CD4-positive, alpha-beta T cell treated with Interleukin-17A for 1 hour (primary cell): ENCODE measurements at places on chromosomes 16 and 17.
A peak's percentile ranks its signal among the peaks of the same experiment; 100 is the strongest.

DNA sequence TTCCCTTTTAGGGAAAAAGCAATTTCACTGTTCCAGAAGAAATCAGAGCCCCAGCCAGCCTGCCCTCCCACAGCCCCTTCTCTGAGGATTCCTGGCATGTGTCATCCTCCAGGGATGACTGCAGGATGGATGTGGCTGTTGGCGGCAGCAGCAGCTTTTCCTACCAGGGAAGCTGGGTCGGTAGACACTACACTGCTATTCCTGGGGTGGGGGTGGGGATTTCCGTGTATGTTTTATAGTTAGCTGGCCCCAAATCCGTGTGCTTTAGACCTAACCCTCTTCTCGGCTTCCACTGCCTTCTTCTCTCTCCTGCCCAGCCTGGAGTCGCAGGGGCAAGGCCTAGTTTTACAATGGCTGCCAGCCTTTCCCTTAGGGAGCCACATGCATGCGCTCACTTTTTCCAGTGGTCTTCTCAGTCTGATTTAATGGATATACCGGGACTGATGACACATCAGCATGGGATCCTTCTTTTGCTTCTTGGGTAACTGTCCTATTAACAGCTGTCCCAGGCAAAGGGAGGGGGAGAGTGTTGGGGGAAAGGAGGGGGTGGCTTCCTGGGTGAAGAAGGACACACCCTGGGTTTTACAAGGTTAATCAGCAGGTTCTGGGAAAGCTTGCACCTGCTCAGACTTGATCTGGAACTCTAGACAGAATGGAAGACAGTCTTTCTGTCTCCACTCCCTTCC lies 2.7 kb upstream of the NFE2L1 start:
- DNase-seq: no peak

DNA sequence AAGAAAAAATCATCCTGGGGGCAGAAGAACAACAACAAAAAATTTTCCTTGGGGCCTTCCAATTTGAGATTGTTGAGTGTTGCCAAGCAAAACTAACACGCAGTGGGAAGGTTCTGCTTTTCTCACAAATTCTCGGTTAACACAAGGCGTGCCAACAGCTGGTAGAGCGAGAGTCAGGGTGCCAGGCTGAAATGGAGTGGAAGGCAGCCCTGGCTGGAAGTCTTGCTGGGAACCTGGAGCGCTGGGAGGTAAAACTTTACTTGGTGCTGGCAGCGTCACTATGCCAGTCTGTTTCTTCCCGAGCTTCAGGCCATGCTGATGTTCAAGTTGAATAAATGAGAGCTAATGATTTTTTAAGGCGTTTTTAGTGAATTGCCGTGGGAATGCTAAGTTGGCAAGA lies 189.4 kb downstream of the WWOX start:
- DNase-seq: no peak

- peak; percentile 63 for DNase-seq
Measured at GRCh38 chr16:68062910-68063393, 22.2 kb upstream of the NFATC3 start.

DNA sequence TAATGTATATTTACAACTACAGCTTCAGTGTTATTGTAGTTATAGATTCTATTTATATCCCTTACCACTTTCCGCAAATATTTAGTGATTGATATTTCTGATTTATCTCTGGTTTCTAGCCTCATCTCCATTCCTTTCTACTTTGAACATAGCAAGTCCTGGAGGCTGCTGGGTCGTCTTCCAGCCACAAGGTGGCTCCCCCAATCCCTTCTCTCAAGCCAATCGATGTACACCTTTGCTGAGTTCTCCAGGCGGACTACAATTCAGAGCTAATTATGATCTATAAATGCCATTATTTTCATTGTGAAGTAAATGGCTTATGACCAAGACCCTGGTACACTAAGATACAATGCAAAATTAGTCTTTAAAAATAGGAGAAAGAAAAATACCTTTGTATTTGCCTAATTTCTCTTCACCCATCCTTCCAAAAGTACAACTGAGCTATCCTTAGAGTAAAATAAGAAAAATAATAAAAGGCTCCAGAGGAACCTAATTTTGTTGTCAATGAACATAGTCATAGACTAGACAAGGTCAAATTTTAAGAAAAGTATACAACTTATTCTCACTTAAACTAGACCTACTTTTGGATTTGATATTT lies 122.1 kb downstream of the SKAP1 start:
- DNase-seq: peak; percentile 62

DNA sequence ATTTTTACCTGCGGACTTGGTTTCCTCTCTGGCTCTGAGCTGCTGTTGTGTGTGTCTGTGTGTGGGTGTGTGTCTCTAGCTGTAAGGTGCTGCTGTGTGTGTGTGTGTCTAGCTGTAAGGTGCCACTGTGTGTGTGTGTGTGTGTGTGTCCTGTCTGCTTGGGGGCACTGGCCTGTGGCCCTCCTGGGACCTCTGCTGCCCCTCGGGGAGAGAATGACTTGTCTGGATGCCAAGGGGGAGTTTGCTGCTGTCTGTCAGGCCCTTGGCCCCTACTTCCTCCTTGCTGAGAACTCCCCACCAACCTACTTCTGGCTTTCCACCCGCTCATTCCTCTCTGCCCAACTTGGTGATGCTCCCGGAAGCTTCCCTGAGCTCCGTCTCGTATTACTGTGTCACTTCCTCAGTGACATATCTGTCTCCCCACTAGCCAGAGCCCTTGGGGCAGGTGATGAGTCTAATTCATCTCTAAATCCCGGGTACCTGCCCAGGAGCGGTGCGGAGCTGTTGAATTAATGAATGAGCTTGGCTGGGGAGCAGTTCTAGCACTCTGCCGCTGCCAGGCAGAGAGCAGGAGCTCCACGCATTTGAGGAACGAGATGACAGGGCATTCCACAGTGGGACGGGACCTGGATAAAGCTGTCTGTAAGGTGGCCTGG lies 3.5 kb upstream of the LASP1NB start:
- DNase-seq: no peak

DNA sequence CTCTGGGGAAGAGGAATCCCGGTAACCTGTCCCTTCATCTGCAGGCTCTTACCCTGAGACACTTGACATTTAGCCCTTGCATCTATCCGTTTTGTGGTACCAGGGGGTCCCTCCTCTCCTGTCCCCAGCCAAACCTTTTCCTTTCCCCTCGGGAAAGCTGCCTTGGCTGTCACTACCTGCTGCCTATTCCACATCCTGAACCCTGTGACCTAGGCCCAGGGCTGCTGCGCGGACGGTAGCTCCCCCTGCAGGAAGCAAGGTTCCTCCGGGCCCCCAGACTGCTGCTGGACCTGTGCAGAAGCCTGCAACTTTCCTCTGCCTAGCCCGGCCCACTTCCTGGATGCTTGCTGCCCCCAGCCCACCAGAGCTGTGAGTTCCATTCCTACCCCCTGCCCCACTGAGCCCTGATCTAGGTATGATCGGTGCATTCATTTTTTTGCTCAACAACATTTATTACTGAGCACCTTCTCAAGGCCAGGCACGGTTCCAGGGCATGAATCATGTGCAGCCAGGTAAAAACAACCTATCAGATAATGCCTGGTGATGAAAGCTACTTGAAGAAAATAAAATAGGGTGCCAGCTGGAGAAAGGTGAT lies 10.5 kb upstream of the ALDOA start:
- peak; percentile 61 for DNase-seq

- DNase-seq: no peak
Measured at GRCh38 chr17:30476726-30477082, 504 bp upstream of the GOSR1 start.

- no peak for DNase-seq
Measured at GRCh38 chr17:56985371-56986162, 7.6 kb downstream of the SCPEP1 start.

GRCh38 chr16:57563761-57564160 lies 21.3 kb downstream of the ADGRG5 start:
- DNase-seq: no peak

GRCh38 chr16:18782697-18783429 lies 7.3 kb downstream of the RPS15A start:
- DNase-seq: no peak

DNA sequence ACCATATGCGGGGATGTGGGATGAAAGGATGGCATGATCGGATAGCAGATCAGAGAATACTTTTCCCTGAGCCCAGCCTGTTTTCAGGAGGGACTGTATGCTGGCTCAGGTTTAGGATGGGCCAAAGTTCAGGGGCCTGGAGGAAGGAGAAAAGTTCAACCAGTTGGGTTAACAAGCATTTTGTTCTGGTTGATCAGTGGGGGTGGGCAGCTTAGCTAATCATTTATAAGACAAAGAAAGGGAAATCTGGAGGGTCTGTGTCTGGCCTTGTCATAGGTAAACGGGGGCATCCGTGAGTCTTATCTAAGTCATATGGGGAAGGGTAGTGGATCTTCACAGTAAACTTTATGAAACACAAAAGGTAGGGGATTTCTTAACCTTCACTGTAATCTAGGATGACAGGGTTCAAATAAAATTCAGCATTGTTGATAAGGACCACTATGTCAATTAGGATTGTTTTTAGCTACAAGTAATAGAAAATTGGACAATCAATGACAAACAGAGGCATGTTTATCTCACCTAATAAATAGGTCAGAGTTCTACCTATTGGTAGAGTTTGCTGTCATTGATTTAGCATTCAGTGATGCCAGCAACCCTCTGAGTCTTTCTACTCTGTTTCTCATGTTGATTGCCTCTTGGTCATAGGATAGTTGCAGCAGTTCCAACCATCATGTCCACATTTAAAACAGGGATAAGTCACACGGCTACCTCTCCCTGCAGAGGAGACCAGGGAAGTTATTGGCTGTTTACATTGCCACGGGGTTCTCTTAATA lies 11.4 kb downstream of the PCTP start:
- no peak for DNase-seq

- DNase-seq: no peak
Measured at GRCh38 chr16:73385696-73386095, 337.8 kb upstream of the ZFHX3 start.

DNA sequence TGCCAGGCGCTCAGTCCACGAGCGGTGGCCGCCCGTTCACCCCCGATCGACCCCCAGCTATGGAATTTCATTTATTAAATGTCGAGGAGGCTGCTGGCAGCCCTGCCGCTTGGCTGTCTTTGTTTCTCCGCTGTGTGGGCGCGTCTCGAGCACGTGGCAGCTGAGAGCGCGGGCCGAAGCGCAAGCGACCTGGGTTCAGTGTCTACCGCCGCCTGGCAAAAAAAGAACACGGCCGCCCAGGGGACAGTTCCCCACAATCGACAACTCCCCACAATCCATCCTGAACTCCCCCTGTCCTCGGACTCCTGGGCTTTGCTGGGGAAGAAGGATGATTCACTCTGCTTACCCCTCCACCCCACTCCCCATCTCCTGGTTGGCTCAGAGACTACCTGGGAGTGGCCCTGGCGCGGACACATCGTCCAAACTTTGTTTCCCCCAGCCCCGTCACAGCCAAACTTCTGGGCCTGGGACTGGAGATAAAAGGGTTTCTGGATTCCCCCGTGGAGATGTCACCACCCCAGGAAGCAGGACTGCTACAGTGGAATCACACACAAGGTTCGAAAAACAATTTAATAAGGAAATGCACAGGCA lies 1.7 kb upstream of the ANKRD13B start:
- DNase-seq: peak; percentile 29

- no peak for DNase-seq
Measured at GRCh38 chr16:60605176-60605575, 1431.1 kb downstream of the CDH8 start.

GRCh38 chr16:53744449-53744848 lies 40.5 kb downstream of the FTO start:
- DNase-seq: peak; percentile 29

DNA sequence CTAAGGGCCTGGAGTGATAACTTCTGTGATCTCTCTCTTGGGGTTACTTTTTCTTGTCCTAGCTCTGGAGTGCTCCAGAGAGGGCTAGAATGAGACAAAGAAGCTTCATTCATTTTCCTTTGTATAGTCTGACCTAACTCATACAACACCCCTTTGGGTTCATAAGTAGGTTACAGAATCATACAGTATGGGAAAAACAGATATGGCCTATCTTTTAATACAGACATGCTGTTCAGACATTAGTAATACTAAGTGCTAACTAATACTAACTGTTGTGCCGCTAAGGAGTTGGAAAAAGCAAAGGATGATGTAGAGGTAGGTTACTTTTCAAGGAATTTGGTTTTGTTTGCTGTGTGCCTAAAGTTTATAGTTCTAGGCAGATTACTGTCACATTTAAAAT lies 84.7 kb downstream of the NLK start:
- DNase-seq: no peak

DNA sequence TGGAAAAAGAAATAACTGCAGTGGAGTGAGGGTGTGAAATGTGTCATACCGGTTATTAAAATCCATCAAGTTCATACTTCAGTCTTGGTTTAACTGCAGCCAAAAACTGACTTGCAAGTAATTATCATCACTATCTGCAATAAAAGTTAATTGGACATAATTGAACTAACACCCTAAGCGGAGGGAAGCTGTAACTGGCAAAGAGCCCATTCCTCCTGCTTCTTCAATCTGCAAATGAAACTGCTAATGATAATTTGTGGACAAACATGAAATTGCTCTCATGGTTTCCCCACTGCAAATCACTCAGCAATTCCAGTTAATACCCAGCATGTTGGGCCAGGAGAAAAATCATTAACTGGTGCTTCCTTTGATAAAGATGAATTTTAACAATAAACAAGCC lies 46.5 kb downstream of the FAM222B start:
- no peak for DNase-seq

- DNase-seq: no peak
Measured at GRCh38 chr17:58210922-58211321, 8.1 kb downstream of the MKS1 start.

GRCh38 chr17:49926886-49927285 lies 42.1 kb upstream of the DLX4 start:
- no peak for DNase-seq

DNA sequence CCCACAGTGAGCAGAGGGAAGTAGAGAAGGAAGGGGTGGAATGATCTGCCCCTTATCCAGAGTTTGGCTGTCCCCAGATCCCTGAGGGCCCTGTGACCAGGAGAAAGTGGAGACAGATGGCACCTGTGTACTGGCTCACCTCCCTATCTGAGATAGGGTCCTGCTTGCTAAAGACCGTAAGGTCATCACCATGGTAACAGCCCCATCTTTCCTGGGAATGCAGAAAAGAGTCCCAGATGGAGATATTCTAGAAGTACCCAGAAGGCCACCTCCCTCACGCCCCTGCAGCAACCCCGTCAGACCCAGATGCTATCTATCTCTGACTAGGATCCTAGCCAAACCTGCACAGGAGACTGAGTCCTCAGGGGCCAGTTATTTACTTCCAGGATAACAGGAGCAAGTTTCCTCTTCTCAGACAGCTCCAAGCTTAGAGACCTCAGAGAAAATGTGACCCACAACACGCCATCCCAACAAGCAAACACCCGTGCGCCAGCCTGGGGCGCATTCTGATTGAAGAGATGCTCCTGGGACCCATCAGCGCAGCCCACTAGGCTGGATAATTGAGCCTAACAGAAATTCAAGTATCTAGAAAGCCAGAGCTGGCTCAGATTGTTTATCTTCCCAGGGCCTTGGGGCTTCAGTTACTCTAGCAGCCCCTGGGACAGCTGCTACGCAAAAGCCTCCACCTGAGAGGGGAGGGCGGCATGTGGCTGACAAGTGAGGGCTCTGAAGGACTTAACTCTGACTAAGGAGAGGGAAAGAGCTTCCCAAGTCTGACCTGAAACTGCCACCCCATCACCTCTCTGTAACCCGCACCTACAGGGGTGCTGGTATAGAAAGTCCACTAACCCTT lies 1.9 kb downstream of the ORMDL3 start:
- DNase-seq: peak; percentile 6
